ENCODE measurements at places on chromosomes 2 and 18. TPM values are rescaled to one million over a fixed set of nuclear protein-coding genes. Genes with fewer than 3 reads are reported as not detected.

- DNase-seq = no peak
Observed at GRCh38 chr2:54482715-54483114, 26.6 kb downstream of the SPTBN1 start.

DNA sequence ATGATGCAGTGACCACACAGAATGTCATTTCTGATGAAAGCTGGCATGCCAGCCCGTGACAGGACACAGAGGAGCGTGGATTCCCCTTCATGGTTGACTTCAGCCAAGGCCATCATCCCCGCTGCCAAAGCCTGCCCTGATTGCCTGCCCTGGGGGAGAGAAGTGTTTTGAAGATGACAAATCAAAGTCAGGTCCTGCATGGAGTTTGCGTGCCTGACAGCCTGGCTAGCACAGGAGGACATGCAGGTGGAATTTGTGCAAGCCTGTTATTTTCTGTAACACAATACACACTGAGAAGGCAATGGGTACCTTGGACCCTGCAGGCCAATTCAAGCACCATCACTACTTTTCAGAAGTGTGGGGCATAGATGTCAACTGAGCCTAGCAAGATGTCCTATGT lies 5.4 kb upstream of the IL1R2 start:
- no peak for DNase-seq

DNA sequence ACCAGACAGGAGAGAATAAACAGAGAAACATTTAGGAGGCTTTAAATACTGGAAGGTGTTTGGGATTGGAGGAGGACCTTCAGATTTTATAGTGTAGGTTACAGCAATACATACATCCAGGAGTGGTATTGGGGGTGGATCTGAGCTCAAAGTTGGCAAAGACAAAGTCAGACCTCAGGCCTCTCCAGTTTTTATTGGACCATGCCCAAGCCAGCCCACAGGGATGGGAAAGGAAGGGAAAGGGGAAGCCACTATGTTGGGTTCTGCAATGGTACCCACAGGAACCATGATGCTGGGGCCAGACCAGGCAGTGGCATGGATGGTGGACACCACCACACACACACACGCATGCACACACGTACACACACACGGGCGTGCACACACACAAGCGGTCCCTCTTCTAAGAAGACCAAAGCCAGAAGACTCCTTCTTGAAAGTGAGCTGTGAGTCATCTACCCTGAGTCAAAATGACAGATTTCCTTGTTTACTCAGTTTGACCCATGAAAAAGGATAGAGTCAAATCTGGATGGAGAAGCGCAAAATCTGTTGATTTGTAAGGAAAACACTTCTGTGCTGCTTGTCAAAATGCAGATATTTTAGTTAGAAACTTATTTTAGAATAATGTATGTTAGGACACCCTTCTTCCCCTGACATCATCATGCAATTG lies 87.9 kb downstream of the TRABD2A start:
- DNase-seq = no peak

PROKR1 gene
- polyA plus RNA-seq = 0.21 TPM

DNA sequence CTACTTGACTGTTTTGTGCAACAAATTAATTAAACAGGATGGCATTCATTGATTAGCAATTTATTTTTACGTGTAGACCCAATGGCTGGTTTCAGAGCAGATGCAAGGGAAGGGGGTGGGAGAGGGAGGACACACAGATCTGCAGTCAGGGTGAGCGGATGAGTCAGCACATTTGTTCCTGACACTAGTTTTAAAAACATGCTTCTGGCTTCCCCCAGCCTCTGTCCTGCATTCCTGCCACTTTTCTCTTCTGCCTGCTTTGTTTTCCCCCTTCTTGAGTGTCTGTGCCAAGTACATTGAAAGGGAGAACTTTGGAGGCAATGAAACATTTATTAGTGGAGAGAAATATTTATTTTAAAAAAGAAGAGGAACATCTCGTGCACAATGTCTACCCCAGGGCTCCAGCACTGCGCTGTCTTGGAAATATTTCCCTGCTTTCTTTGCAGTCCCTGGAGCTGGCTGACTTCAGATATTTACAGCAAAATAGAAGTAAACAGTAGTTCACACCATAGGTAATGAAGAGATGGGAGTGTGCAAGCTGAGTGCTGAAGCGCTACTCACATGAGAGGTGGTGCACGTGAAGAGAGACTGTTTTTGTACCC lies 52.2 kb downstream of the NRP2 start:
- DNase-seq = no peak

DNA sequence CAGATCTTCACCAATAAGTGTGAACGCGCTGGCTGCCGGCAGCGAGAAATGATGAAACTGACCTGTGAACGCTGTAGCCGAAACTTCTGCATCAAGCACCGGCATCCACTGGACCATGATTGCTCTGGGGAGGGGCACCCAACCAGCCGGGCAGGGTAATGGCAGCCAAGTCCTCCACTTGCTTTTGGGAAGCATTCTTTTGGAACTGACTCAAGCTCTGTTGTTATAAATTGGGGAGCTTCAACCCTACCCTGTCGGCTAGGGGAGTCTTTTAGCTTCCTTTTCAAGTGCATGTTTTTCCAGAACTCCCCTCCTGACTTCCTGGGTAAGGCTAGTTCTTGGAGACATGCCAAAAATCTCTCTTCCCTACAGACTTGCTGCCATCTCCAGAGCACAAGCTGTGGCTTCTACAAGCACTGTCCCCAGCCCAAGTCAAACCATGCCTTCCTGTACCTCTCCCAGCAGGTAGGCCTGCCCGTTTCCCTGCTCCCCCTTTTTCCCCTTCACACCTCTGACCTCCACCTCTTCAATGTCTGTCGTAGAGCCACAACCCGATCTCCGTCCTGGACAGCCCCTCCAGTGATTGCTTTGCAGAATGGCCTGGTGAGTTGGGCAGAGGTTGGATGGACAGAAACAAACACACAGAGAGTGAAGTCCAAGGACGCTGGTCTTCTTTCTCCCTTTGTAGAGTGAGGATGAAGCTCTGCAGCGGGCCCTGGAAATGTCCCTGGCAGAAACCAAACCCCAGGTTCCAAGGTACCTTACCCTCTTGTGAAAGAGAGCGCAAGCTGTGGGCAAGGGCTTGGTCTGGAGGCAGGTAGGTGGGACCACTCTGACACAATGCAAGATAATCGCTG lies 1.5 kb downstream of the ZFAND2B start:
- DNase-seq = no peak

MORN2 gene
- polyA plus RNA-seq = 47.2 TPM

- DNase-seq = no peak
Observed at GRCh38 chr18:50231621-50232020, 34.7 kb downstream of the CFAP53 start.

IL36RN gene
- not detected for polyA plus RNA-seq

DNA sequence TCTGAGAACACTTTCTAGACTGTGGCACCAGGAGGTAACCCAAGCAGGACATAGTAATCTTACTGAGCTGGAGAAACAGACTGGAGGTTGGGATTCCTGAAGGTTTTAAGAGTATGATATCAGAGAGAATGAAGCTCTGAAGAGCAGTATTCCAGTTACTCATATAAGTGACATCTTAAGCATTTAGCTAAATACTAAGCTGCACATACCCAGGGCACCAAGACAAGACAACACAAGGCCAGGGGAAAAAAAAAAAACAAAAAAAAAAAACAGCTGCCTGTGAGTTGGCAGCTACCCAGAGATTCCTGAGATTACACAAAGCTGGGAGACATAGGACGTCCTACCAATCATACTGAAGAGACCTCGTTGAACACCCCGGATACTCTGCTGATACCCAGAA lies 175.8 kb downstream of the SRBD1 start:
- no peak for DNase-seq
